ENCODE measurements at places on chromosomes 5 and 9.

GRCh38 chr5:107376546-107377276 is 294.0 kb downstream of the EFNA5 start:
- no peak for DNase-seq

DNA sequence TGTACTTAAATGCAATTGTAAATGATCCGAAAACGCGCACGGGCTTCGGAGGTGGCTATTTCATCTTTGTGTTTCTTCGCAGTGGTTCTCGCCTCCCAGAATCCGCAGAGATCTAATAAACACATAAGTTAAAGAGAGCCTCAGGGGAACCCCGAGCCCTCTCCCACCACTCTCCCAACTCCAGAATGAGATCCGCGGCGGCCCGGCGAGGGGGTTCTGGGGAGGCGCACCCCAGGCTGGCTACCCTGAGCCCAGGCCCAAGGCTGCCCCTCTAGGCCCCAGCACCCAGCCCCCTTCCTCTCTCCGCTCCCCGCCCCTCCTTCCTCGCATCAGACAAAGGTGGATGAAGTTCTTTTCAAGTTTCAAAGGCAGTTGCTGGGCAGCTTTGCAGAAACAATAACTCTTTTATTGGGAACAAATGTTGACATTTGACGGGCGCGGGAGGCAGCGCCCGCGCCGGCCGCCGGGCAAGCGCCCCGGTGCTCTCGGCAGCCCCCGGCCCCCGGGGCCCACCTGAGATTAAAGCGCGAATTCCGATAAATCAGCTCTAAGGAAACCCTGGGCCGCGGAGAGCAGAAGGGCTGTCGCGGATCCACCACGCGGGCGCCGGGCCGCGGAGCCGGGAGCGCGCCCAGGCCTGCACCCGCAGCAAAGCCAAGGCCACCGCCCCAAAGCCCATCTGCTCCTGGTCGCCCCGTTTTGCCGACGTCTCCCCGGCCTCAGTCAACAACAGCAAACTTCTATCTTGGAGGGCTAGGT is 8.4 kb downstream of the IRX2 start:
- no peak for DNase-seq

- peak; percentile 22 for DNase-seq
Measured at GRCh38 chr9:107667231-107668070, 177.9 kb upstream of the KLF4 start.

GRCh38 chr9:8679371-8679822 is 879.8 kb upstream of the DMAC1 start:
- no peak for DNase-seq

DNA sequence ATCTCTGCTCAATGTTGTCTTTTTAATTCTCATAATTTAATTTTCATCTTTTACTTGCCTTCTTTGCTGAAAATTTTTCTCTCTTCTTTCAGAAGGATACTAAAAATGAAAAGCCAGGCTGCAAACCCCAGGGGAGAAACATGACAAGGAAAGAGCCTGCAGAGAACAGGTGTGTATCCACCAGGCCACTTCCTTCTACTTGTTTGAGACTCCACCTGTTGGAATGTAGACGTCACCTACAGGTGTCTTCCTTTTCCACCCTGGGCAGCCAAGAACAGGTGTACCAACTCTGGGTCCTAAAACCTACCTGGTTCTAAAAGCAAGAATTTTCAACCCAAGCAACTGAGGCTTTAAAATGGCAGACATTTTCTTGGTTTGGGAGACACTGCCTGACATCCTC is 166.8 kb downstream of the ATP10B start:
- DNase-seq: no peak

DNA sequence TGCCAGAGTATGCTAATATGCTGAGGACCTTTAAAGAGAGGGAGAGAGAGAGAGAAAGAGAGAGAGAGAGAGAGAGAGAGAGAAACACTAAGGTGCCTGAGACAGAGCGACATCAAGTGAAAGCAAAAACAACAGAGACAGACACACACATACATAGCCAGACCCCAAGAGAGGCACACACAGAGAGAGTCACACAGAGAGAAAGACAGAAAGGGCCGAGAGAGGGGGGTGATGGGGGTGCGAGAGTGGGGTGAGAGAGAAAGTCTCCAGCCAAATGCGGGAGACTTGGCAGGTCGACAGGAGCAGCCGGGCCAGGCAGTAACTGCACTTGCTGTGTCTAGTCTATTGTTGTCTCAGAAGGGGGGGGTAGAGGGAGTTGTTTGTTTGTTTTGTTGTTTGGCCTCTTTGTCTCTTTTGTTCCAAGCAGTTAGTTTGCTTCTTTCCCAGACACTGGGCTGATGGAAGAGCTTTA is 30.1 kb upstream of the NFIB start:
- no peak for DNase-seq

- DNase-seq: no peak
Measured at GRCh38 chr5:36374266-36374862, 72.7 kb upstream of the RANBP3L start.

GRCh38 chr5:141196363-141196762 is 3.1 kb upstream of the PCDHB11 start:
- DNase-seq: no peak

DNA sequence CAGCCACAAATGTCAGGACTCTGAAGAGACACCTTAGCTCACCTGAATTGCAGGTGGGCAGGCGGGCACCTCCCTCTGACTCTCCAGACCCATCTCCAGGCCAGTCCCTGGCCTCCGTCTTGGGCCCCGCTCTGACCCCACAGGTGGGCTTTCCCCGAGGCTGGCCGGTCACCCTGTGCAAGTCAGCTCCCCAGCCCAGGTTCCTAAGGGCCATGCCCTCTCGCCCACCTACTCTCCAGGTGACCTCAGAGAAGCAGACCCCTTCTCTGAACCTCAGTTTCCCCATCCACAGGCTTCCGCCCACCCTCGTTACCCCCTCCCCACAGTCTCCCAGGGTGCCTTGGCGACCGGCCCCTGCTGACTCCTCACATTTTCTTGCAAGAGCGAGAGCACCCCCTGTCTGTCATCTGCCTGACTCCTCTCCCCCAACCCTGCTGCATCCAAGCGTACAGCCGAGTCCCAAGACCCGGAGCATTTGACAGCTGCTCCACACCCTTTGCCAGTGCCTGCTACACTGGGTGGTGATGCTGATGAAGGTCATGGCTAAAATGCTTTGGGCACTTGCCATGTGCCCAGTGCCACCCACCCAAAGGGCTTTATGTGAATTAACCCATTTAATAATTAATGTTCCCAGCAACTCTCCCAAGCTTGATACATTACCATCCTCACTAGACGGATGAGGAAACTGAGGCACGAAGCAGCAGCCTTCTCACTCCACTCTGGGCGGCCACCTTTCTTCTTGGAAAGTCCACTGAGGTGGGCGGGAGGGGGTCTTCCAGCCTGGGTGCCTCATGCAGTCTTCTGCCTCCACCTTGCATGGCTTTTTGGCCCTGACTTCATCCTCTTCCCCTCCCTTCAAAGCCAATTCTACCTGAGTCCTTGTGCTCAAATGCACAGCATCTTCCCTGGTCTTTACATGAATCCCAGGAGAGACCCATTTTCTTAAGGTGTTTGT is 51.1 kb upstream of the ORM1 start:
- DNase-seq: peak; percentile 54

GRCh38 chr9:127137640-127138360 is 15.4 kb upstream of the ANGPTL2 start:
- no peak for DNase-seq

- no peak for DNase-seq
Measured at GRCh38 chr5:160744268-160745101, 107.5 kb downstream of the ATP10B start.

- DNase-seq: no peak
Measured at GRCh38 chr5:73319036-73319435, 129.5 kb downstream of the FOXD1 start.

GRCh38 chr9:112149211-112149610 is 25.9 kb downstream of the SUSD1 start:
- no peak for DNase-seq

- DNase-seq: no peak
Measured at GRCh38 chr5:173574983-173575382, 41.5 kb downstream of the BOD1 start.

- DNase-seq: no peak
Measured at GRCh38 chr9:134605351-134605965, 36.1 kb upstream of the COL5A1 start.

- no peak for DNase-seq
Measured at GRCh38 chr9:88307136-88307535, 81.1 kb upstream of the SPIN1 start.

GRCh38 chr5:32678472-32678871 is 32.6 kb upstream of the NPR3 start:
- DNase-seq: no peak

DNA sequence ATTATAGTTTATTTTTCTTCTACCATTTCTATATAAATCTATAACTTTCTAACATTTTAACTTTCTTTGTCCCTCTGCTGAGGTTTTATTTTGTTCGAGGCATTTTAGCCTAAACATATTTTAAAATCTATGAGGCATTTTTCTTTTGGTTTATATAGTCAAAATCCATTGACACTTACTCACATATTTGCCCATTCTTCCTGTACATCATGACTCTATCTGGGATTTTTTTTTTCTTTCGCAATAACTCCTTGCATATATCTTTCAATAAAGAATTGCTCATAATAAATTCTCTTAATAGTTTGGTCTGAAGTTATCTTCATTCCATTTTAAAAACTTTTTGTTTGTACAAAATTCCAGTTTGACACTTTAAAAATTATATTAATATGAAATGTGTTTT is 632.3 kb downstream of the TLE4 start:
- no peak for DNase-seq

DNA sequence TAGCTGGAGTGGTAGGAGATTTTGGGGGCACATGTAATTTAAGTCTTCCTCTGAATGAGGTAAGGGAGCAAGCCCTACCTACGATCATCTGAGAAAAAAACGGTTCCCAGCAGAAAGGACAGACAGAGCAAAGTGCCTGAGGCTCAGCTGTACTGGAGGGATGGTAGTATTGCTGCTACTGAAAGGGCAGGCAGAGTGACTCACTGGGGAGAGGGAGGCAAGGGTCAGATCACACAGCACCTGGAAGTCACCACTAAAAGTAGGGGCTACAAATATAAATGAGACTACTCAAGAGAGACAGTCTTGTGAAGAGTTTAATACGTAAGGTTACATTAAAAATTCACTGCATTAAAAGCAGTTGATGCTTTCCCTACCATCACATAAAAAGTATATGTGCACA is 75.9 kb downstream of the NFIB start:
- DNase-seq: no peak

- DNase-seq: no peak
Measured at GRCh38 chr5:144463481-144464223, 293.0 kb downstream of the KCTD16 start.

DNA sequence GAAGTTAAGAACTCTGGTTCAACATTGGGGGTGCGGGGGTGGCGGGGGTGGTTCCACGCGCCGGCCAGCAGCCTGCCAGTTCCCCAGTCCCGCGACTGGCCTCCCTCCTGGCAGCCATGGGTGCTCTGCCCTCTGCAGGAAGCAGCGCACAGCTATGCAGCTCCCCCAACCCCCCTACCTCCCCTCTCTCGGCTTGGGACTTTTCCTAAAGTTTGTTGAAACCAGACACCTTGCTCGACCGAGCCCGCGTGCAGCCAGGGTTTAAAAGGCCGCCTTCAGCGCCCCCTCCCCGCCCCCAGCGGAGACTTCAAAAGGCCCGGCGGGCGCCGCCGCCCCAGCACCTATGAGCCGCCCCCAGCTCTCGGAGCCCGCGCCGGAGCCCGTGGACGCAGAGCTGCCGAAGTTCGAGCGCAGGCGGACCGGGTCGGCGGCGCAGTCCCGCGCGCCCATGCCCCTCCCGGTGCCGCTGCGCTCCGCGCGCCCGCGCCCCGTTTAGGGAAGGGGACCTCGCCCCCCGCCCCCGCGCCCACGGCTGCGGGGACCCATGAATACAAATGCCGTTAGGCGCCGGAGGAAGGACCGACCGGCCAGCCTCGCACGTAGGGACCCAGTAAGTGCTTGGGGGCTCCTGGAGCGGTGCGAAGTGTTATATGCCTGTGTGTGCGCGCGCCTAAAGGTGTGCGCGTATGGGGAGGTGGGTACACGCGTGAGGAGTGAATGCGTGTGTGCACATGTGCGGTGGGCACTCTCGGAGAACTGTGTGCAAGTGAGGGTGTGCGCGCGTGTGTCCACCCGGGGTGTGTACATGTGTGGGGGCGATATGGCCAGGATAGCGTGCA is 1.4 kb upstream of the COL27A1 start:
- DNase-seq: no peak

DNA sequence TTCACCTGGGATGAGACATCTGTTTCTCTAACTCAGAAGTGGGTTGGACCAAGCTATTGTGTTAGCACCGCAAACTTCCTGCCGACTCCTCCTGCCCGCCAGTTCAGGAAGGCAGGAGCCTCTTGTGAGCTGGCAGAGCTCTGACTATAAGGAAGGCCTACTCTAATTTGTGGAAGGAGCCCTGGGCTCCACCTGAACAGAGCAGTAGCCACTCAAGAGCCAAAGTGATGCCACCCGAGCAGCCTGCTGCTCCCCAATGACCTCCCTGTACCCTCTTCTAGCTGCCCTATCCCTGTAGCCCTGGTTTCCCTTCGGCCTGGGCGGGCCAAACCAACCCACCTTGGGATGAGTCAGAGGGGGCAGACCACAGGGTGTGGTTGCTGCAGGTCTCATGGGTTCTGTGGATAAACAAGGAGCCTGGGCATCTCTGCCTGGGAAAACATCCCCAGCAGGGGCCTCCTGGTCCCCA is 81.6 kb downstream of the PSD2 start:
- no peak for DNase-seq

- no peak for DNase-seq
Measured at GRCh38 chr9:73806876-73807275, 655.2 kb downstream of the ANXA1 start.

- DNase-seq: no peak
Measured at GRCh38 chr9:137965177-137965795, 87.7 kb downstream of the CACNA1B start.

DNA sequence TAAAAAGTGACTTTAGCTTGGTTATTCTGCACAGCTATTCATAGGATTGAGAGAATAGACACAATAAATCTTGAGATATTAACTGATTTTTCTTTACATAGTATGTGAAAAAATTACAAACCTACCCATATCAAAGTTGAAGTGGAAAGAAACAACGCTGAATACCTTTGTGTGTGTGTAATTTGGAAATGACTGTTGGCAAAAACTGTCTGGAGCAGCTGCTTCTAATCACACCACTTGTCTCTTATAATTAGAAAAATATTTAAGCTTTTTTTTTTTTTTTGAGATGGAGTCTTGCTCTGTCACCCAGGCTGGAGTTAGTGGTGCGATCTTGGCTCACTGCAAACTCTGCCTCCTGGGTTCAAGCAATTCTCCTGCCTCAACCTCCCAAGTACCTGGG is 110.8 kb upstream of the POC5 start:
- no peak for DNase-seq

GRCh38 chr5:56426693-56427092 is 193.6 kb upstream of the ANKRD55 start:
- DNase-seq: no peak

Data from uterus (tissue), 4 donors.